ENCODE measurements at places on chromosomes 6 and 20.

GRCh38 chr6:109793792-109794191 lies 102.7 kb downstream of the FIG4 start:
- no peak for DNase-seq

- DNase-seq: no peak
Observed at GRCh38 chr6:8436966-8437365, 1.6 kb upstream of the SLC35B3 start.

- DNase-seq: no peak
Observed at GRCh38 chr6:52512199-52512598, 64.7 kb downstream of the TRAM2 start.

- DNase-seq: no peak
Observed at GRCh38 chr6:30926644-30927043, 5.3 kb downstream of the SFTA2 start.

Data from activated naive CD4-positive, alpha-beta T cell treated with Interleukin-2 at 50 U/mL for 16 hours (primary cell).